Memory B cell (primary cell): ENCODE measurements at places on chromosomes 12 and 14.

DNA sequence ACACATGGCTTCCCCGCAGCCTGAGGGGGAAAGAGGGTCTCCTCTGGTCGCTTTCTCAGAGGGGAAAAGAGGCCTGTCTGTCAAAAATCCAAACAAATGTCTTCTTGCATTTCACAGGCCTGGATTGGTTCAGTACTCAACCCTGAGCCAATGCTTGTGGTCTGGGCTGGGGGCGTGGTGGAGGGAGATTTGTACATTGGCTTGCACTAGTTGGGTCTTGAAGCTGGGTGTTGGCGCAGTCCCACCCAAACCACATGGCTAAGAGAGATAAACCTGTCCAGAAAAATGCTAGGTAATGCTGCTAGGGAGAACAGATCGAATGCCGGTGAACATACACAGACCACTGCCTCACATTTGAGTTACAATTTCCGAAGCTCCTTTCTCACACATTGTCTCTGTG is 461.6 kb downstream of the MED13L start:
- H3K4me1 ChIP-seq, result no peaks in the 10 kb centered on the region
- no peak overlapping the region for H3K4me3 ChIP-seq
- no peak for DNase-seq

DNA sequence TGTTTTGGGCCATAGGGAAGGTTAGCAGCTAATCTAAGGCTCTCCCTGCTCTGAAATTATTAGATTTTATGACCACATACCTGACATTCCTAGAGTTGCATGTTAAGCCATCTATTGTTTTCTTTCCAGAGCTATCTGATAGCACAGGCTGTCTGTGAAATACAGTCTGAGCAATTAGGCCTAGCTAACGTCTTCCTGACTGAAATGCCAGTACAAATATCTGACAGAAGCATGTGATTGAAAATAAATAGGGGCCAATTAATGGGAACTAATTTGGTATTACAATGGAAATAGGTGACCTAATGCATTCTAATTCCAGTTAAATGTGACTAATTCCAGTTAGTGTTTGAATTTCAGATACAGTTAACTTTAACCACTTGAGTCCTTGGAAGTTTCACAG is 115.2 kb downstream of the C12orf75 start:
- DNase-seq, result no peak
- H3K4me3 ChIP-seq, result no peak overlapping the region
- H3K36me3 ChIP-seq, result peaks cover 1% of the 10 kb centered on the region
- H3K4me1 ChIP-seq, result no peaks in the 10 kb centered on the region
- H3K27ac ChIP-seq, result no peak overlapping the region
- peaks cover 20% of the 10 kb centered on the region for H3K27me3 ChIP-seq

DNA sequence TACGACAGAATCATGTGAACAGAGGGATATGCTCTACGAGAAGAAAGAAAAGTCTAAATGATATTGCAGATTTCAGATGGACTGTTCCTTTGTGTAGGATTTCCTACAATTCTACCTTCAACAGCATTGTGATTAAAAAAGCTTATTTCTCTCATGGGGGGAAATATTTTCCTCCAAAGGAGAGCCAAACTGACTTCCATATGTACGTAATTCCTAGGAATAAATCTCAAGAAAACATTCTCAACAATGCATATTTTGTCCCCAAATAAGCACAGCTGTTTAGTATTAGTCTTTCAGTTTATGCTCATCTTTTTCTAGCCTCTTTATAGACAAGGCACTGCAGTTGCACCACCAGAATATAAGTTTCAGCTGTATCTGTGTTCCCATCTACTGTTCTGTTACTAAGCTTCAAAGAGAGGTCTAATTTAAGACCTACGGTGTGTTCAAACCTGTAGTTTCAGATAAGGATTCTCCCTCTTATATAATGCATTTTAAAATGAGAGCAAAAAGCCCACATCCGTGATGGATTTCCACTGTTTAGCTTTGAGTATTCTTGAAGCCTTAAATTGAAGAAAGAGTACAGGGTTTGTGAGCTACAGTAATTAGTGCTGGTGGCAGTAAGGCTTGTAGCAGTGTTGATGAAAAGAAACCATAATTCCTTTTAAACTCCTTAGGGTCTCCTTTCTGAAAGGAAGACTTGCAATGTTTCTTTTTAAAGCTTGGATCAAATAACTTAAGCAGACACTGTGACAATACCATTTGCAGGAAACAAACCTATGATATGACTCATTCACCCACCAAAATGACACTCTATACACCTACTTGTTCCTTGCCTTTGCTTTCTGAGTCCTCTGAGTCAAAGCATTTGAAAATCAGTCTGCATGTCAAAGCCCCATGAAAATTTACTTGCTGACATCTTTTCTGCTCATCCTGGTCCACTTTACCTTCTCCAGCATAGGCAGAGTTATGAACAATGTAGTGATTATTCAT is 754.1 kb downstream of the NOVA1 start:
- H3K36me3 ChIP-seq, result no peaks in the 10 kb centered on the region
- no peaks in the 10 kb centered on the region for H3K27me3 ChIP-seq
- no peaks in the 10 kb centered on the region for H3K4me1 ChIP-seq
- H3K4me3 ChIP-seq, result no peak overlapping the region
- no peak for DNase-seq
- no peak overlapping the region for H3K27ac ChIP-seq

GRCh38 chr12:69570545-69571399 is 14.5 kb upstream of the CCT2 start:
- peak; percentile 51 for DNase-seq
- no peaks in the 10 kb centered on the region for H3K27me3 ChIP-seq
- peak overlapping the region; percentile 94 for H3K27ac ChIP-seq

DNA sequence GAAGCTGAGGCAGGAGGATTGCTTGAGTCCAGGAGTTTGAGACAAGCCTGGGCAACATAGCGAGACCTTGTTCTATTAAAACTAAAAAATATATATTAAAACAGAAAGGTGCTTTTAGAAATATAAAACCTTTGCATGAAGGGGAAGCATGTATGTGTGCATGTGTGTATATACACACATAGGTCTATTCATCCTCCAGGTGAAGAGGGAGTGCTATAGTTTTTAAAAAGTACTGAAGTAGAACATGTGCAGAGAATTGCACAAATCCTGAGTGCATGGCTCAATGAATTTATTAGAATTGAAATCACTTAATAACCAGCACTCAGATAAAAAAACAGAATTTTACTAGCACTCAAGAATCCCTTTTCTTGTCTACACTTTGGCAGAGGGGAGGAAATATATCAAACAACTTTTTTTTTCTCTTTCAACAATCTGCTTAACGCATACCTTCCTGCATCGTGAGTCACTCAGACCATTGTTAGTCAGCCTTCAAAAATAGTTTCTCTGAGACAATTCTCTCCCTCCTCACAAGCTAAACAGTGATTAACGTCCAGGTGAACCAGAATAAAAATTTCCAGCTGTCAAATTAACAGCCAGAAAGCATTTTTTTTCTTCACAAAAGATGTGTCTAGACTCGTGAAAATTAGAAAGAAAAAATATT is 17.7 kb upstream of the NEDD1 start:
- H3K36me3 ChIP-seq, result no peaks in the 10 kb centered on the region
- H3K27ac ChIP-seq, result no peak overlapping the region
- no peak overlapping the region for H3K4me3 ChIP-seq
- no peak for DNase-seq
- H3K4me1 ChIP-seq, result no peaks in the 10 kb centered on the region

GRCh38 chr14:44803239-44803905 is 158.4 kb downstream of the KLHL28 start:
- no peak overlapping the region for H3K27ac ChIP-seq
- H3K4me3 ChIP-seq, result no peak overlapping the region
- H3K4me1 ChIP-seq, result no peaks in the 10 kb centered on the region

- H3K27ac ChIP-seq, result no peak overlapping the region
- H3K4me3 ChIP-seq, result no peak overlapping the region
- H3K36me3 ChIP-seq, result peaks cover 20% of the 10 kb centered on the region
- H3K27me3 ChIP-seq, result no peaks in the 10 kb centered on the region
Observed at GRCh38 chr14:80868260-80868659, 73.3 kb downstream of the CEP128 start.

- H3K27ac ChIP-seq, result no peak within 1 kb of the TSS
- H3K36me3 ChIP-seq, result peaks cover 2% of the 10 kb centered on the region
- peak within 1 kb of the TSS; percentile 85 for H3K4me3 ChIP-seq
- peak; percentile 32 for DNase-seq
Observed at GRCh38 chr14:50559990-50560930, at the start of gene ATL1. Gene ATL1 (plus strand): TSS chr14:50560145. CDS start chr14:50560266, 121 bp downstream.

DNA sequence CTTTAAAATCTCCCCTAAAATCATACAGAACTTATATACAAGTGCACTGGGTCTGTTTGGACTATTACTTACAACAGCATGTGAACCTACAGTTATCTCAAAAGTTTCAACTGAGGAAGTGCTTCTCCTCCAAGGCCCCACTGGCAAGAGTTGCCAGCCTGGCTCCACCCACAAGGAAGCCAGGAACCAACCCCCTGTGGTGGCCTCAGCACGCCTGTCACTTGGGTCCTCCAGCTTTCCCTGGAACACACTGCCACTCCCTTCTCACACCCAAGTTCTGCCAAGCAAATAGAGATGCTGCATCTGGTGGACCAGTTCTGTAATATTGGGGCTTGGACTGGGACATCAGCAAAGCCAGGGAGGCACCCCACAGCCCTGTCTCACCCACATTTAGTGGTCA is 115.4 kb downstream of the GCH1 start:
- no peak overlapping the region for H3K27ac ChIP-seq
- DNase-seq, result no peak
- H3K4me3 ChIP-seq, result no peak overlapping the region
- H3K36me3 ChIP-seq, result peaks cover 36% of the 10 kb centered on the region
- H3K27me3 ChIP-seq, result no peaks in the 10 kb centered on the region
- peaks cover 16% of the 10 kb centered on the region for H3K4me1 ChIP-seq

- no peaks in the 10 kb centered on the region for H3K36me3 ChIP-seq
- no peaks in the 10 kb centered on the region for H3K4me1 ChIP-seq
- H3K4me3 ChIP-seq, result no peak overlapping the region
- no peak for DNase-seq
- H3K27ac ChIP-seq, result no peak overlapping the region
- no peaks in the 10 kb centered on the region for H3K27me3 ChIP-seq
Observed at GRCh38 chr14:85131226-85131922, 398.6 kb upstream of the FLRT2 start.

DNA sequence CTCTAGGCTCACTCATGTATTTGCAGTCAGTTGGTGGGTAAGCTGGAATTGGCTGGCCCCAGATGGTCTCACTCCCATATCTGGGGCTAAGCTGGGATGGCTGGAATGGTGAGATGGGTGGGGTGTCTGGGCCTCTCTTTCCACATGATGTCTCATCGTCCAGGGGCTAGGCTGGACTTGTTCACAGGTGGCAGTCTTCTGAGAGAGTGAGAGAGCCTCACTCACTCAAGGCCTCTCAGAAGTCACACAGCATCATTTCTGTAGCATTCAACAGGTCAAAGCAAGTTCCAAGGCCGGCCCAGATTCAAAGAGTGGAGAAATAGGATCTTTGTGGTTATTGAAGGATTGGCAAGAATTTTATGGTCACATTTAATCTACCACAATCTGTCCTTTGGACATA is 102.7 kb downstream of the UNC79 start:
- H3K27me3 ChIP-seq, result peaks cover under 1% of the 10 kb centered on the region
- no peak overlapping the region for H3K27ac ChIP-seq
- H3K36me3 ChIP-seq, result no peaks in the 10 kb centered on the region
- DNase-seq, result no peak
- H3K4me3 ChIP-seq, result no peak overlapping the region
- H3K4me1 ChIP-seq, result peaks cover 18% of the 10 kb centered on the region

GRCh38 chr12:114668151-114668885 is 15.7 kb downstream of the TBX3 start:
- H3K4me1 ChIP-seq, result peaks cover 2% of the 10 kb centered on the region
- no peak overlapping the region for H3K27ac ChIP-seq
- DNase-seq, result no peak
- peaks cover 18% of the 10 kb centered on the region for H3K27me3 ChIP-seq
- H3K4me3 ChIP-seq, result no peak overlapping the region

DNA sequence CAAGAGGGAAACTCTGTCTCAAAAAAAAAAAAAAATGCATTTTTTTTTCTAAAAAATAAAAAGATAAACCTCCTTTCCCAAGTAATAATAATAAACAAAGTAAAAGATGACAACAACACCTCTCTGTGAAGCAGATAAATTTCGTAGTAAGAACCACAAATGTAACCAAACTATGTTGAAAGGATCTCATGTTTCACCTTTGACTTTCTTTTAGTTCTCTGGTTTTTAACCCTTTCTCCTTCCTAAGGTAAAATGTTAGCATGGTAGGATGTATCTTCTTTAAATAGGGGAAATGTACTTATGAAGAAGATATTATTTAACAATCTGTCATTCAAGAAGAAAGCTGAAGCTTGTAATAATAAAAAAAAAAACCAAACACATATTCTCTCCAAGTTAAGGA is 1.8 kb upstream of the KLHL42 start:
- H3K4me1 ChIP-seq, result peaks cover 15% of the 10 kb centered on the region
- DNase-seq, result no peak
- H3K27ac ChIP-seq, result no peak overlapping the region
- H3K27me3 ChIP-seq, result no peaks in the 10 kb centered on the region
- peak overlapping the region; percentile 39 for H3K4me3 ChIP-seq
- peaks cover 4% of the 10 kb centered on the region for H3K36me3 ChIP-seq

DNA sequence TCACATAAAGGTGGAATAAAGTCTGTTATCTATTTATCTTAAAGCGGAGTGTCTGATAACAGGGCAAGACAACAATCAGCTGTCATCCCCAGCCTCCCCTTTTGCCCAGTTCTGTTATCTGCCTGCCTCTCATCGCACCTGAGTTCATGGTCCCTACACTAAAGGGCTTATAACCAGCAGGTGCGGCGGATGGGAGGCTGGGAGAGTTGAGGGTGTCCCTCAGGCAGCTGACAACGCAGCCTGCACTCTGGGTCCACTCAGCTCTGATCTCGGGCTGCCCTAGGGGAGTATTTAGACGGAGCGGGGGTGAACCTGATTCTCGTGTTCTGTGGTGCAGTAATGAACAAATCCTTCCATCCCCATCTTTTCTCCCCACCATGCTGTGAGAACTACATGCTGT is 34.0 kb upstream of the JDP2 start:
- no peak for DNase-seq
- no peaks in the 10 kb centered on the region for H3K4me1 ChIP-seq
- H3K4me3 ChIP-seq, result no peak overlapping the region
- H3K27ac ChIP-seq, result no peak overlapping the region
- H3K27me3 ChIP-seq, result peaks cover 3% of the 10 kb centered on the region
- no peaks in the 10 kb centered on the region for H3K36me3 ChIP-seq

GRCh38 chr12:65993173-65993572 is 137.4 kb downstream of the LLPH start:
- H3K4me1 ChIP-seq, result no peaks in the 10 kb centered on the region
- no peak for DNase-seq
- H3K27ac ChIP-seq, result no peak overlapping the region
- peaks cover 3% of the 10 kb centered on the region for H3K27me3 ChIP-seq

GRCh38 chr12:54228471-54228870 is 39.7 kb upstream of the SMUG1 start:
- peaks cover 15% of the 10 kb centered on the region for H3K4me1 ChIP-seq
- peaks cover 2% of the 10 kb centered on the region for H3K36me3 ChIP-seq
- no peak overlapping the region for H3K27ac ChIP-seq
- H3K27me3 ChIP-seq, result no peaks in the 10 kb centered on the region
- H3K4me3 ChIP-seq, result no peak overlapping the region
- no peak for DNase-seq

- H3K36me3 ChIP-seq, result no peaks in the 10 kb centered on the region
- H3K27ac ChIP-seq, result no peak overlapping the region
- no peak for DNase-seq
- no peaks in the 10 kb centered on the region for H3K27me3 ChIP-seq
- peaks cover 18% of the 10 kb centered on the region for H3K4me1 ChIP-seq
Observed at GRCh38 chr14:20675669-20676068, 8.7 kb upstream of the RNASE4 start.
